ENCODE measurements at places on chromosomes 7 and 10.
A peak's percentile ranks its signal among the peaks of the same experiment; 100 is the strongest.

GRCh38 chr7:148916186-148916585 lies 32.1 kb upstream of the EZH2 start:
- no peak for DNase-seq

GRCh38 chr10:128258421-128258976 lies 132.3 kb upstream of the MKI67 start:
- DNase-seq: no peak

GRCh38 chr10:61987537-61987936 lies 86.0 kb downstream of the ARID5B start:
- no peak for DNase-seq

DNA sequence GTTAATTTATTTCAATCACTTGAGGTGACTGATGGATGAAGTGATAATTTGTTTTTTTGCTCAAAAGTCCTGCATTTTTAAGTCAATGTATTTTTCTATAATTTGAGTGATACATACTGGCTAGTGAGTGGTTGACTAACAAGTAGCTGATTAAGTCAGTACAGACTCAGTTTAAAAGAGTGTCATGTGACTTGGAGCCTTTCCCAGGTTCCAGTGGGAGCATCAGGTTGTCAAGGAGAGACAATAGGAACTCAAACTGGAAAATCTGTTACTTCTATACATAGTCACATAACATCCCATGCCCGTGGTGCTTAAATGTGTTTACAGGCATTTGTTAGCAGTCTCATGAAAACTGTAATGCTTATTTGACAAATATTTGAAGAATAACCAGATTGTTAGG lies 154.7 kb downstream of the ANK3 start:
- no peak for DNase-seq

DNA sequence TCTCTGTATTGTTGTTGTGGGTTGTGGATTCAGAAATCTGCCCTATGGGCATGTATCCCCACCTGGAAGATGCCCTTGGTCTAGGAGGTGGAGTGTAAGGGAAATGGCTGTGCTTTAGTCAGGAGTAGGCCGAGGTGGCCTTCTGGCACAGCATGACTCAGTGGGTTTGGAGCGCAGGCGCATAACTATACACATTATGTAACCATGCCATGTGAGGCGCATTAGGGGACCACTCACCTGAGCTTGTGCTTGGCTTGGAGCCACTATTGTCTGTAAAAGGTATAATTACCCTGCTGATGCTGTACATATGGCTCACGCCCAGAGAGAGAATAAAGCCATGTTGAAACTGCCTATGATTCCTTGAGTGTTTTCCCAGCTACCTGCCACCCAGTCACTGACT lies 20.6 kb upstream of the ADAMTS14 start:
- no peak for DNase-seq

DNA sequence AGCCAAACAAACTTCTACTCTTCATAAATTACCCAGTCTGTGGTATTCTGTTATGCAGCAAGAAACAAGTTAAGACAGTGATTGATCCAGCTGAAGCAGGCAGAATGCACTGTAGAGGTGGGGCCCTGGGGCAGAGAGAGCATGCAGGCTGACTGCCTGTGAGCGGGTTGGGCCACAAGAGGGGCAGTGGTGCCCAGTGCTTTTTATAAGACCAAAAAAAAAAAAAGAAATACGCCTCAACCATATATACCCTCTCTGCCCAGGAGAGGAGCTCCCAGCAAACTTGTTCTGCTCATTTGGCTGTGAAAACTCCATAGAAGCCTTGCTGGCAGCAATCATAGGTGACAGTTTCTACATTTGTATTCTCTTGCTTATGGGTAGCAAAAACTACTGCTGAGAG lies 104.7 kb downstream of the SORBS1 start:
- DNase-seq: no peak

GRCh38 chr7:147861058-147861716 lies 729.4 kb upstream of the C7orf33 start:
- DNase-seq: no peak

DNA sequence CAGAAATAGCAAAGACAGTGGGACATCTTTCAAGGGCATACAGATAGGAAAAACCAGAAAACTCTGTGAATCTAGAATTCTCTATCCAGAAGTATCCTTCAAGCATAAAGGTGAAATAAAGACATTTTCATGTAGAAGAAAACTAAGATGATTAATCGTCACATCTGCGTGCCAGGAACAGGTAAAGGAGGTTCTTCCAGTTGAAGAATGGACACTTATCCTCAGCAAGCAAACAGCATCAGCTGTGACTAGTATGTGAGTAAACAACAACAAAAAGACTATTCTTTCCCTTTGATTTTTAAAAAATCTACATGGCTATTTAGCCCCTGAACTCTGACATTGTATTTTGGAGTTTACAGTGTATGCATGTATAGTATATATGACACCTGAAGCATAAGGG lies 124.9 kb downstream of the LRMDA start:
- no peak for DNase-seq

GRCh38 chr7:115007751-115008150 lies 85.9 kb downstream of the MDFIC start:
- DNase-seq: no peak

DNA sequence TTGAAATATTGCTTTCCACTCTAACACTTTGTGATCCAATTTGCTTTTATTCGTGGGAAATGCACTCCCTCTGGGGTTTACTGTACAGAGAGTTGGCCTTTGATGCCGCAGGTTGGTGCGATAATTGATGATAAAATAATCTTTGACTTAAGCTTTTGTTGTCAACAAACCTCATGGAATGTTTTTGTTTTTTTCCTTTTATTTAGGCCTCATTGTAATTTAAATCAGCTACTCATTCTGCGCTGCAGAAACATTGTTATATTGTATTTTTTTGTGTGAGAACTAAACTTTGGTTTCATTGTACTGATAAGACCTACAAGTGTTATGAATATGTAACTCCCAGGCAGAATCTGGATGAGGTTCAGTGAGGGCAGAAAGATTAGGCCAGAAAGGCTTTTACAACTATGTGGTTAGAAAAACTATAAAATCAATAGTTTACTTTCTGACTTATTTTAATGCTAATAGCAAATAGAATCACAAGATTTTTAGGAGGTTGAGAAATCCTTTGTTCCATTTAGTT lies 76.8 kb upstream of the POM121L12 start:
- no peak for DNase-seq

DNA sequence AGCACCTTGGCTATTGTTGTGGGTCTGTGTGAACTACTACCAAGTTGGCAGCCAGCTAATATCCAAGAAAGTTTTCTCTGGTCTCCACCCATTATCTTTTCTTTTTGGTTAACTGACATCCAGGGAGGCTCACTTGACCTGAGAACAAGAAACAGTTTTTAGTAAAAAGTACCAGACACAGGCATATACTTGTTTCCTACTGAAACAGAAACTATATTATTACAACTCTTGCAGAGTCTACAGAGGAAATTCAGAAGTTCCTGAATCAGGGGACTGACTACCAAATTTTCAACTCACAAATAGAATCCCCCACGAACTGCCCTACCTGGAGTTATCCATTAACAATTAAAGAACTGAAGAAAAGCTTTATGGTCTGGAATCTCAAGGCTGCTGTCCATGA lies 168.9 kb downstream of the KCND2 start:
- DNase-seq: peak; percentile 19

GRCh38 chr10:66671562-66671961 lies 254.3 kb upstream of the LRRTM3 start:
- no peak for DNase-seq

GRCh38 chr7:99525713-99526440 lies 21.4 kb downstream of the ZKSCAN5 start:
- no peak for DNase-seq

DNA sequence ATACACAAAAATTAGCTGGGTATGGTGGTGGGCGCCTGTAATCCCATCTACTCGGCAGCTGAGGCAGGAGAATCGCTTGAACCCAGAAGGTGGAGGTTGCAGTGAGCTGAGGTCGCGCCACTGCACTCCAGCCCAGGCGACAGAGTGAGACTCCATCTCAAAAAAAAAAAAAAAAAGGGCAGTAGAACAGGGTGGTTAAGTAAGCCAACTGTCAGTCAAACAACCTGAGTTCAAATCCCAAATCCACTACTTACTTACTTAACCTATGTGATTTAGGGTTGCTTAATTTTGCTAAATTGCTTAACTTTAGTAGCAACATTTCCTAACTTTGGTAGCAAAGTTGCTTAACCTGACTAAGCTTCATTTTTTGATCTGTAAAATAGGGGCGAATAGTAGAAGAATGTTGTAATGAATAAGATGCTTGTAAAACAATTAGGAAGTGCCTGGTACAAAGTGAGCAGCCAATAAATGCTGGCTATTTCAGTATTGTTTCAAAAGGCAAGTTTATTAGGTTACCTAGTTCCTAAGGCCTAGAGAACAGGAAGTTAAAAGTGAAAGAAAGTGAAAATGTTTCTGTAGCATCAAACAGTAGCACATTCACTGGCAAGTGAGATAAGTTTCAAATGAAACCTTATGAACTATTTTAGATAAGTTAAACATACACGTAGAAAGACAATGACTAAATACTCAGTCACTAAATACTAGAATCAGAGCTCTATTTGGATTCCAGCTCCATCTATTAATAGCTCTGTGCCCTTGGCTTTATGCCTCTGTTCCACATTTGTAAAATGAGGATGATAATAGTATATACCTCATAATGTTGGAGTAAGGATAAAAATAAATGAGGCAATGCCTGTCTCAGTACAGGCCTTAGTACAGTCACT lies 64.3 kb downstream of the HOXA1 start:
- DNase-seq: no peak

DNA sequence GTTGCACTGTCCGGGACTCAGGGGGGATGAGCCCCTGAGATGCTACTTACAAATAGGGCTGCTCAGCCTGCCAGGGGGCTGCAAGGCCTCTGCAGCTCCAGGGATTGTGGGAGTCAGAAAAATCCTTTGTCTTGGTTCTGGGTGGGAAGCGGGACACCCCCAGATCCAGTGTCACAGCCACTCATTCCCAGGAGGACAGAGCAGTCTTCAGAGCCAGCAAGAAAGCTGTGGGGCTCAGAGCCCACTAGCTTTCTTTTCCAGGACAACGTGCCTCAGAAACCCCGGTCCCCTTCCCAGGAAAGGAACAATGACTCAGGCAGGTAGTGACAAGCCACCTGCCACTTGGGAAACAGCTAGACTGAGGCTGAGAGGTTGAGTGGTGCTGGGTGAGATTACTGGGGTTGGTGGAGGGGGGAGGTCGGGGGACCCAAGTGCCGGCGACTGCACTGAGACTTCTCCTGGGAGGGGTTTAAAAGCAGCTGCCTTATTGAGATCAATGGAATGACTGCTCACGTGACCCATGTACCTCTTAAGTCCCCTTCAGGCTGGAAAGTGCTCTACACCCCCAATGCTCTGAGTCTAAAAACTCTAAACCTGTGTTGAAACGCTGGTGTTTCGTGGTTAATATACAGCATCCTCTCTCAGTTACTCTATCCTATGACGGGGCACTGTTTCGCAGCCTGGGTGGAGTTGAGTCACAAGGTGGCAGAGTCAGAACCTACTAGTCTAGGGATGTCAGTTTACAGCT lies 123.6 kb downstream of the UBE2H start:
- no peak for DNase-seq

GRCh38 chr10:47021850-47022249 lies 110.6 kb downstream of the PTPN20 start:
- no peak for DNase-seq
